ENCODE measurements at places on chromosomes 4 and X.

- no peak for DNase-seq
Observed at GRCh38 chr4:108170631-108171338, 2.1 kb upstream of the LEF1 start.

GRCh38 chr4:8182858-8183725, 16.0 kb upstream of the SH3TC1 start:
- peak; percentile 87 for DNase-seq

DNA sequence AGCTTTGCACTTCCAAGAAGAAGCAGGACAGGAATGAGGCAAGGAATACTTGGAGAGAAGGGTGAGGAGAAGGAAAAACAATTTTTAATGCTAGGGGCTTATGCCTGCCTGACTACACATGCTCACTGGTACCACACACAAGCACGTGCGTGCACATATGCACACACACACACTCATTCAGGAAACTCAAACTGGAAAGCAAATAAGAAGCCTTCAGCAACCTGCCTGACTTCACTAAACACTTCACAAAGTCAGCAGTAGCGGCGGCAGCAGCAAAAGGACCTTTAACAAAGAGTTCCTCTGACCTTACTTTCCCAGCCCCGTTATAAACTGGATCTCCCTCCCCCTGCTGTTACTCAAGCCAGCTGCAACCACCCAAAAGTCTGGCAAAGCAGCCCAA, 3.3 kb downstream of the ZDHHC9 start:
- no peak for DNase-seq

DNA sequence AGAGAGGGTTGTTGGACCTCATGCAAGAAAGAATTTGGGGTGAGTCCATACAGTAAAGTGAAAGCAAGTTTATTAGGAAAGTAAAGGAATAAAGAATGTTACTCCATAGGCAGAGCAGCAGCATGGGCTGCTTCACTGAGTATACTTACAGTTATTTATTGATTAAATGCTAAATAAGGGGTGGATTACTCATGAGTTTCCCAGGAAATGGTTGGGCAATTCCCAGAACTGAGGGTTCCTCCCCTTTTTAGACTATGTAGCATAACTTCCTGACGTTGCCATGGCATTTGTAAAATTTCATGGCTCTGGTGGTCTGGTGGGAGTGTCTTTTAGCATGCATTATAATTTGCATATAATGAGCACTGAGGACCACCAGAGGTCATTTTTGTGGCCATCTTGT, 16.7 kb downstream of the PPP4R3C start:
- no peak for DNase-seq

DNA sequence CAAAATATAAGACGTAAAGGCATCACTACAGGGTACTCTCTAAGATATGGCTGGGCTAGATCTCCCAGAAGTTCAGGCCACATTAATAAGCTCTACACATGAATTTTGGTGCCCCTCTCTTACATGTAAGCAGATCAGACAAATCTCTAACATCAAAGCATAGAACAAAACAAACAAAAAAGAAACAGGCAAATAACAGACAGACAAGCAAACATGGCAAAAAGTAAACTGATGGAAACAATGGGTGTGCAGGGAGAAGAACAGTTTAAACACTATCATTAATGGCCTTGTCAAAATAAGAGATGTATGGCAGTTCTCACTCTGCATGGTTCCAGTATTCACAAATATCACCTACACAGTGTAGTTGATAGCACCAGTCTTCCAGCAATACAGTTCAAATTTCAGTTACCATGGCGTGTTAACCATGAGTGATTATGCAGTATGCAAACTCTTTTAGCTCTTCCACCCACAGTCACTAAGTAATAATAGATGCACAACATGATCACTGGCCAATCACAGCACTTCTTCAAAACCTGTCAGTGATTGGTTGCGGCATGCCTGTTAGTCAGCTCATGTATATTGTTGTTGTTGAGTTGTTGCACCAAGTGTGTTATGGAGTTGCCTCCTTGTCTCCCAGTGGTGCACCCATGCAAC, 110.7 kb upstream of the TLR3 start:
- DNase-seq: no peak

- no peak for DNase-seq
Observed at GRCh38 chr4:56409511-56410090, 22.3 kb upstream of the AASDH start.

- DNase-seq: no peak
Observed at GRCh38 chr4:43987331-43987944, 461.2 kb downstream of the KCTD8 start.

- peak; percentile 38 for DNase-seq
Observed at GRCh38 chr4:138181287-138181686, 60.9 kb downstream of the SLC7A11 start.

DNA sequence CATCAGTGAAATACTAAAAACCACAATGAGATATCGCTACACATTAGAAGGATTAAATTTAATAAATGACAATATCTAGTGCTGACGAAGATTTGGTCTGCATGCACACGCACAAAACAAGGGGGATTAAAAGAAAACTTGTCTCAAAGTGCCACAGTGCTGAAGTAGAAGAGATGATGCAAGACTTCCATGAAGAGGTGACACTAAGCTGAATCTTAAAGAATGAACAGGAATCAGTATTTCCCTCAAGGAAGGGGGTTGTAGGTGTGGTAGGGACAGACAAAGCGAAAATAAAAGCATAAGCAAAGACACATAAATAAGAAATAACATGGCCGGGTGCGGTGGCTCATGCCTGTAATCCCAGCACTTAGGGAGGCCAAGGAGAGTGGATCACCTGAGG, 33.5 kb downstream of the CNOT6L start:
- no peak for DNase-seq

DNA sequence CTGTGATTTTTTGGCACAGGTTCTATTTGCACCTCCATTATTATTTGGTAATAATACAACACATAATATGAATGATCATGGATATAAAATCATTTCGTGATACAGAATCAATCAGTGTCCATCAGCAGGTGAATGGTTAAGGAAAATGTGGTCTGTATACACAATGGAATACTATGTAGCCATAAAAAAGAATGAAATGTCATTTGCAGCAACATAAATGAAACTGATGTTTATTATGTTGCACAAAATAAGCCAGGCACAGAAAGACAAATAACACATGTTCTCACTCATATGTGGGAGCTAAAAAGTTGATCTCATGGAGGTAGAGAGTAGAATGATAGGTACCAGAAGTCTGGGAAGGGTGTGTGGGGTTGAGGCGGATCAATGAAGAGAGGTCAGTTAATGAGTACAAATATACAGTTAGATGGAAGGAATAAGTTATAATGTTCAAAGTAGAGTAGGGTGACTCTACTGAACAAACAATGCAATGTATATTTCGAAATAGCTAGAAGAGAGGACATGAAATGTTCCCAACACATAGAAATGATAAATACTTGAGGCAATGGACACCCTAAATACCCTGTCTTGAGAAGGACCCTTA, 1.1 kb upstream of the SMARCA1 start:
- DNase-seq: no peak

DNA sequence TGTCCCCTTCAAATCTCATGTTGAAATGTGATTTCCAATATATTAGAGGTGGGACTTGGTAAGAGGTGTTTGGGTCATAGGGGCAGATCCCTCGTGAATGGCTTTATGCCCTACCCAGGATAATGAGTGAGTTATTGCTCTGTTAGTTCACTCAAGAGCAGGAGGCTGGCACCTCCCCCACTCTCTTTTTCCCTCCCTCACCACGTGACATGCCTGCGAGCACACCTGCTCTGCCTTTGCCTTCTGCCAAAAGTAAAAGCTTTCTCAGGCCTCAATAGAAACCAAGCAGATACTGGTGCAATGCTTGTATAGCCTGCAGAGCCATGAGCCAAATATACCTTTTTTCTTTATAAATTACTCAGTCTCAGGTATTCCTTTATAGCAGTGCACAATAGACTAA, 286.3 kb upstream of the UGT8 start:
- no peak for DNase-seq

DNA sequence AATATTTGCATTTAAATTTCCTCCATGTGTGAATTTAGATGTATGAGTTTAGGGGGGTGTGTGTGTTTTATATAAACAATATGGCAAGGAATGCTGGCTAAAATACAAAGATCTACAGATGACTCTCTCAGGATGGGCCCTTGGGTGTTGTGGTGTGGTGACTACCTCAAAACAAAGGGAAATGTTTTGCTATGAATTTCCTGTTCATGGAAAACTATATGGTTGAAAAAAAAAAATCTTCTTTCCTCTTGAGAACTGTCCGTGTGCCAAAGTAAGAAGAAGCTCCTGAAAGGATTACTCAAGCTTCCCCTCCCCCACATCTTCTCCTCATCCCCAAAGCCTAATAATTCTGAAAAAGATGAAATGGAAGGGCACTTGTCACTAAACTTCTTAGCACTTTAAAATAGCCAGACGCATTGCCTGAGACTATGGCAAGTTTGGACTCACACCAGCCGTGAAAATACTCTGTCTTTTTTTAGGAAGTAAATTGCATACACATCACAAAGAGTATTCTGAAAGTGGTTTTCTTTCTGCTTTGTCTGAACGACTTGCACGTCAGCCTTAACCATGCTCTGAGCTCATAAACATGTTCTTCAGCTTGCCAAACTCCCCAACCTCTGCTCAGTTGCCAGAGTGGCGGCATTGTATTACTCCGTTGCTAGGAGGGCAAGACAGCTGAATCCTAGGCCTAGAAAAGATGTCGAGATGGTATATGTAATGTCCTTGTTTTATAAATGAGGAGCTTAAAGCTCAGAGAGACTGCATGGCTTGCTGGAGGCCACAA, 250.4 kb upstream of the JADE1 start:
- DNase-seq: peak; percentile 84

- DNase-seq: no peak
Observed at GRCh38 chr4:100836929-100837328, 319.1 kb upstream of the EMCN start.

GRCh38 chrX:76029385-76029784, 143.5 kb upstream of the PBDC1 start:
- DNase-seq: no peak

GRCh38 chr4:63211375-63211774, 1197.9 kb downstream of the TECRL start:
- no peak for DNase-seq

- DNase-seq: peak; percentile 27
Observed at GRCh38 chr4:87179751-87180150, 40.7 kb downstream of the KLHL8 start.

- DNase-seq: no peak
Observed at GRCh38 chr4:17544831-17545234, 29.9 kb downstream of the CLRN2 start.

DNA sequence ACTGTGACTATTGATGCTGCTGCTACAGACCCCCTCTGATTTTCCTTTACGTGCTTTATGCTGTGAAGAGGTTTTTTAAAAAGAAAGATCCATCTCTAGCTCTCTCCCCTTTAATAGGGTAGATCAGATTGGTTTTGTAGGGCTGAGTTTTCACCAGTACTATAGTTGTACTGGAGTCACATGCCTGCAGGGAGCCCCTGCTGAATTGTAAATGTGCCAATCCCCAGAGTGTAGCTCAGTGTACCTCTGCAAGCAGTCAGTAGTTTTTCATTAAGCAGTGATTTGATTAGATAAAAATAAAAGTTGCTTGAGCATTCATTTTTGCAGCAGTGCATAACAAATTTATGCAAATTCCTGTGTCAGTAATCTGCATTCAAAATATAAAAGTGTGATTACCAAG, 179.2 kb downstream of the IL1RAPL2 start:
- DNase-seq: no peak

DNA sequence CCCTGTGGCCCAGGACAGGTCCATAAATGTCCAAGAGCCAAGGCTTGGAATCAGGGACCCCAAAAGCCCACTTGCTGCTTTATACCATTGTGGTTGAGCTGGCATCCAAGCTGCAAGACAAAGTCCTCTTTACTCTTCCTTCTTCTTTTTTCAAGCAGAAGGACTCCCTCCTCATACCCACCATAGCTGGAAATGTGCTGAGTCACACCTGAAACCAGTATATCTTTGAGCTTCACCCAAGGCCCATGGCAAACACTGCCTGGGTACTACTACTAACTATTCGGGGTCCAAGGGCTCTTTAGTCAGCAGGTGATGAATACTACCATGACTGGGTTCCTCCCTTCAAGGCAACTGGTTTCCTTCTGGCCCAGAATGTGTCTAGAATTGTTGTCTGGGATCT, 37.3 kb upstream of the NMU start:
- DNase-seq: no peak

DNA sequence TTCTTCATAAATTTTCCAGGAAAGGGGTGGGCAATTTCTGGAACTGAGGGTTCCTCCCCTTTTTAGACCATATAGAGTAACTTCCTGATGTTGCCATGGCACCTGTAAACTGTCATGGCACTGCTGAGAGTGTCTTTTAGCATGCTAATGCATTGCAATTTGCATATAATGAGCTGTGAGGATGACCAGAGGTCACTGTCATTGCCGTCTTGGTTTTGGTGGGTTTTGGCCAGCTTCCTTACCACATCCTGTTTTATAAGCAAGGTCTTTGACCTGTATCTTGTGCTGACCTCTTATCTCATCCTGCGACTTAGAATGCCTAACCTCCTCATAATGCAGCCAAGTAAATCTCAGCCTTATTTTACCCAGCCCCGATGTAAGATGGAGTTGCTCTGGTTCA, 577.8 kb downstream of the NLGN4X start:
- DNase-seq: no peak

DNA sequence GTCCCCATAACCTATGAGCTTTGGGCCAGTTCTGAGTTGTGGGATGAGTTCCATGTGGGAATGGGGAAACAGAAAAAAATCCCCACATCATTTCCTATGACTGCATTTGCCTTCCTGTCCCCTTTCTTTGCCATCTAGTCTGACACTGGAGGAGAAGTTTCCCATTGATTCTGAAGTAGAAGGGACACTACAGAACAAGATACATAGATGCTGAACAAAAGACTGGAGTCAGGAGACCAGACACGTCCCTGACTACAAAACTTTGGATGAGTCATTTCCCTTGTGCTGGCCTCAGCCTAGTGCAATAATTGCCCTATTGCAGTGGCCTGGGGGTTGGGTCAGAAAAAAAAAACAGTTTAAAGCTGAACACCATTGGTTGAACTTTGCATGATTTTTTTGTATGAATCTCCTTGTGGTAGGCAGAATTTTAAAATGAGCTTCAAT, 22.1 kb downstream of the BEX3 start:
- DNase-seq: peak; percentile 80

DNA sequence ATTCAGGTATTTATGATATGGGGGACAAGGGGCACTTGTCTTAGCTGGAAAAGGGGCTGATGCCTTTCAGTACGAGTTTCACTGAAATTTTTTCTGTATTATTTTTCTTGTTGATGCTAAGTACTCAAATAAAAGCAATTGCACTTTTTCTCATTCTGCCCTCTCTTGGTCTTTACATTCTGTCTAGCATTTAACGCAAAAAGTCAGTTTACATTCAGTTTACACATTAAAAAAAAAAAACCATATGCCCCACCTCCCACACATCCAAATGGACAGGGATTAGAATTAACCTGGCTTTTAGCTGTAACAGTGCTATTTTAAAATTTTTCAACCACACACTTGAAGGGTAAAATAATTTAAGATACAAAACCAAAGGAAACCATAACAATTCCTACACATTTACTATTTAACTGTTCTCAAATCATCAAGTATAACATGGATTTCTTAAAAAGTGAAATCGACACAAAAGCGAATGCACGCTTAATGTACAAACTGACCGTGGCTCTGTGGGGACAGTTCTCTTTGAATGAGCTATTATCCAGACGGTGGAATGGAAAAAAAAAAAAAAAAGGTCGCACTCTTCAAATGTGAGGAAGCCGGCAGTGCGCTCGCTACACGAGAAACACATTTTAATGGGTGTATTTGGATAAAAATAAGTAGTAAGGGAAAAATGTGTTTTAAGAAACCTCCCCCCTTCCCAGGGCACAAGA, 1.4 kb downstream of the AMMECR1 start:
- no peak for DNase-seq

GRCh38 chr4:80229128-80229527, 31.8 kb downstream of the PRDM8 start:
- no peak for DNase-seq
